ENCODE measurements at places on chromosomes 1 and 21.

GRCh38 chr1:186812570-186812969, 16.2 kb upstream of the PLA2G4A start:
- DNase-seq: no peak

- no peak for DNase-seq
These were observed 6.8 kb downstream of the MYOC start for GRCh38 chr1:171645553-171646248.

DNA sequence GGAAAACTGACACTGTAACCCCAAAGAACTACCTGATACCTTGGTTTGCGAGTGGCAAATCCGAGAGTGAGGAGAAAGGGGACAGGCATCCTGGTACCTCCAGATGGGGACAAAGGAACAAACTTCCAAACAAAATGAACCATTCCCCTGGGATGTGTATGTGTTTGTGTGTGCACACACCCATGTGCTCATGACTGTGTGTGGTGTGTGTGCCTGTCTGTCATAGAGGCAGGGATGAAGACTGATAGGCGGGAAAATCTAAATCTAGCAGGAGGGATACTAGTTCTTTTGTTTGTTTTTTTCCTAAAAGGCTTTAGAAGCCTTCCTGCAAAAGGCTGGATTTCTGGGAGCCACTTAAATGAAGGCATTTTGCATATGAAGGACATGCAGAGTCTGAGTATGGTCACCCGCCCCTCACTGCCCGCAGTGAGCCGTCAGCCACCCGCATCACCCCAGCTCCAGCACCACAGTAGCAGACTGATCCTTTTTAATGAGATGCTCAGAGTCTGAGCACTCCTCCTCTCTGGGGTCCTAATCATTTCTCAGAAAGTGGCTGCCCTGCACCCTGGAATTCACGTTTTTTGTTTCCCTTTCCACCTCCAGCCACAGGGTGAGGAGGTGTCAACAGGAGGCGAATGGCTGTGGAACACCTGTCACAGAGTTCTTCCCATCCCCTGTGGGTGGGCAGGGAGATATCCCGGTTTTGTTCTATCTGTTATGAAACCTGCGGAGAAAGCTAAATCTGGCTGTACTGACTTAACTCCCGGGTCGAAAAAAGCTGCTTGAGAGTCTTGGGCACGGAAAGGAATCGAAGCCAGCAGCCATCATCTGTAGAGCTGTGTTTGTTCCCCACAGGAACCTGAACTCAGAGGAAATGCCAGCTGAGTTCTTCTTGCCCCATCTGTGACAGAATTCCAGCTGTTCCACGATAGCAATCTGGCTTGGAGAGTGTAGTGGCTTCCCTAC, 34.9 kb downstream of the UTP25 start:
- DNase-seq: no peak

DNA sequence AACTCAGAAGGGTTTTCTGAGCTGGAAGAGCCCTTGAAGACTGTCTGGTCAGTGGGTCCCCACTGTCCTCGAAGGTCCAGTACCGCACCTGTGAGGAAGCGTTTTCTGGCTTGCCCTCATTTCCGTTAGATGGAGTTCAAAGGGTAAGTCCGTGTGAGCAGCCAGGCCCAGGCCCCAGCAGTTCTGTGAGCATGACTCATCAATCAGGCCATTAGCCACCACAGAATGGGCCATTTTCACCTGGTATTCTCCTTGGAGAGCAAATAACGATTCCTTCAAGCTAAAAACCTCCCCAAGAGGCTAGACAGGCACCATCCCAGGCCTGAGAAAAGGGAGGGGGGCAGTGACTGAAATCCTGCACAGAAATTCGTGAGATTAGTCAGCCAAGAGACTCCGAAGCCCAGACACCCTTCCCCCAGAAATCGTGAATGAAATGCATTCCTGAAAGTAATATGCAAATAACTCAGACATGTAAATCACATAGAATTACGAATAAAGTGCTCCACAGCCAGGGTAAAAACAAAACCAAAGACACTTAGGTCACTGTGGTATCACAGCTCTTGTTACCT, 66.0 kb downstream of the BCAR3 start:
- DNase-seq: no peak

DNA sequence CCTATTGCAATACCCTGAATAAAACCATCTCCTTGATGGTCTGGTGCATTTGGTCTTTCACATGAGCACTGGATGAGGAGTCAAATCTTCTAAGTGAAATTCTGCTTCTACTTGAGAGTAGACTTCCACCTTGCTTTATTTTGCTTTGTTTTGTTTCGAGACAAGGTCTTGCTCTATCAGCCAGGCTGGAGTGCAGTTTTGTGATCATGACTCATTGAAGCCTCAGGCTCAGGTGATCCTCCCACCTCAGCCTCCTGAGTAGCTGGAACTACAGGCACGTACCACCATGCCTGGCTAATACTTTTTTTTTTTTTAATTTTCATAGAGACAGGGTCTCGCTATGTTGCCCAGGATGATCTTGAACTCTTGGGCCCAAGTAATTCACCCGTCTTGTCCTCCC, 65.8 kb upstream of the F3 start:
- no peak for DNase-seq

GRCh38 chr1:65844821-65845534, 52.3 kb downstream of the PDE4B start:
- DNase-seq: no peak

All from KBM-7 (cell line).